Inflammatory macrophage treated with lipopolysaccharide for 4 hours (primary cell): ENCODE measurements at places on chromosomes 3 and 15.

DNA sequence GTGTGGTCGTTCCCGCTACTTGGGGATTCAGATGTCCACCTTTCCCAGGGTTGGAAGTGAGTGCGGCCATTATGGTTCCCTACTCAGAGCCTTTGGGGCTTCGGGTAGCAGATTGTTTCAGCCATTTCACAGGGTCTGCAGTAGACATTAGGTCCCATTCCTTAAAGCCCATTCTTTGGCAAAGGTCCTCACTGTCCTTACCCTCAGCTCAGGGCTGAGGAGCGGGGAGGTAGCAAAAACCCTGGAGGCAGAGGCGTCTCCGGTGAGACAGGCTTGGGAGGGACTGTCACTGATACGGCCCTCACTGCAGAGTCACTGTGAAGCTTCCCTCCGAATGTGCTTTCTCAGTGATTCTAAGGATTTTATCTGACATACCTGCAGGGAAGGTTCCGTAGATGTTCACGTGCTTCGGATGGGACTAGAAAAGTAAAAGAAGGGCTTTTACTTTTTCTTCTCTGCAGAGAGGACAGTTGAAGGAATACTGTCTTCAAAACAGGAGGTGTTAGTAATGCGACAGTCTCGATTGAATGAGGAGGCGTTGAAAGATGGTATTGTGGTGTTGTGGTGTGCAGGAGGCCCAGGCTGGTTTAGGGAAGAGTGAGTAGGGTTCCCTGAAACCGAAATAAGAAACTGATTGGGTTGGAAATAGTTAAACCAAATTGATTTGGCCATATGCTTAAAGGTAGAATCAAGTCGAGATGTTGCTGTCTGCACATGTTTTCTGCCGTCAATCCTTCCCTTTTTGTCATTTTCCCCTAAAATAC lies 630 bp downstream of the ATP6V1A start:
- DNase-seq = peak; percentile 81

- DNase-seq = no peak
These were observed 5.4 kb downstream of the CORO2B start for GRCh38 chr15:68583936-68584755.

DNA sequence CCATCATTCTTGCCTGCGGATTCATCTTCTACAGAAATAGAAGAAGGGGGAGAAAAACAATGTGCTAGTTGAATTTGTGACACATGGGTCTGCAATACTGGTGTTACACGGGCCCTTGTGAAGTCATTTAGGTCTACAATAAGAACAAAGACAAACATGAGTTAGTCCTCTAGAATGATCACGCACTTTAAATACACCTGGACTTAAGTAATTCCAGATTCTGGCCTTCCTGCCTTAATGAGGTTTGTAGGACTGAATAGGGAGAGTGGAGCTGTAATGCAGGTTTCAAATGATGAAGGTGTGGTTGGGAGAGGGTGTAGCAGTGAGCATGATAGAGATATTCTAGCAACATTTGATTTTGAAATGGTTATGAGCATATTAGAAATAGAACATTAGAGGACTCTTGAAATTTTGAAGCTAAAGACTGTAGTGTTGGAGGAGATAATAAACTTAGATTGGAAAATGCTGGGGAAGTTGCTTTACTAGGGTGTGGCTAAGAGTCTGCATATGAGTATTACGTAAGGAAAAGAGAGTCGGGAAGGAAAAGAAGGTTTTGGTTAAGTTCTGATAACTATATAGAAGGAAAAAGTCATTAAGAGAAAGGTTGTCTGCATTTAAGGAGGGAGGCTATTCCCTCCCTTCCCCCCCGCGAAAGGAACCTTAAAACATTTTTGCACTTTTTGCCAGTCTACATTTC lies 606 bp downstream of the EIF2A start:
- DNase-seq = peak; percentile 62

DNA sequence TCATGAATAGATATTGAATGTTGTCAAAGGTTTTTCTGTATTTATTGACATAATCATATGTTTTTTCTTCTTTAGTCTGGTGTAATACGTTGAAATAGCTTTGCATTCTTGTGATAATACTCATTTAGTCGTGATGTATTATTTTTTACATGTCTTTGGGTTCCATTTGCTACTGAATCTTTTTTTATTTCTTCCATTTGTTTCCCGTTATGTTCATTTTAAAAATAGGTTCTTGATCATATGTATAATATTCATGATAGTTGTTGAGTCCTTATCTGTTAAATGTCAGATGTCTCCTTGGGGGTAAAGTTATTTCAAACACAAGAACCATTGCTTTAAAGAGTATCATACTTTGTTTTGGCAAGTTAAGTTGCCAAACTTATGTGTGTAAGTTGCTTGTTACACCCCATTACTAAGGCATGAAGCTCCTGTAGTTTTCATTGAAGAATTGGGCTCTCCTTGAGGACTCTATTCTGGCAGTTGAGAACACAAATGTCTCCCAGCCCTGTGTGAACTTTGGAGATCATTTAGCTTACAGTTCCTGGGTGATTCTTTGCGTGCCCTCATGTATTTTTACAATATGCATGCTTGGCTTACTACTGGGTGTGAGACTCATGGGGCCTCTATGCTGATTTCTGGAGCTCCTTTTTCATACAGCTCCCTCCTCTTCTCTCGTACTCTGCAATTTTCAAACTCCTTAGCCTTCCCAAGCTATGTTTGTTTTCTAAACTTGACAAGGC lies 8.3 kb downstream of the AKAP13 start:
- DNase-seq = no peak

DNA sequence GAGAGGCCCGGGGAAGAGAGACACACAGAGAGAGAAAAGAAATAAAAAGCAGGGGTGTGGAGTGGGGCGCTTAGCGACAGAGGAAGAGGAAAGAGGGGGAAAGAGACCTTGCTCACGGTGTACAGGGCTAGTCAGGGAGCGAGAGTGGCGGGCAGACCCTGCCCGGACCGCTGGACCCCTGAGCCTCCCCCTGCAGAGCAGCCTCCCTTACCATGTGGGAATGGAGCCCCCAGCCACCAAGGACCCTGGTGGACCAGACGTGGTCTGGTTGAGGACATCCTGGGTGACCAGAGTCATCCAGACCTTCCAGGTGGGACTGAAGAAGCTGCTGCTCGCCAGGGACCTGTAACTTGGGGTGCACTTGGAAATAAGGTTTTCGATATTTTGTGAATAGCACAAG lies 129.6 kb downstream of the CHSY1 start:
- DNase-seq = no peak

DNA sequence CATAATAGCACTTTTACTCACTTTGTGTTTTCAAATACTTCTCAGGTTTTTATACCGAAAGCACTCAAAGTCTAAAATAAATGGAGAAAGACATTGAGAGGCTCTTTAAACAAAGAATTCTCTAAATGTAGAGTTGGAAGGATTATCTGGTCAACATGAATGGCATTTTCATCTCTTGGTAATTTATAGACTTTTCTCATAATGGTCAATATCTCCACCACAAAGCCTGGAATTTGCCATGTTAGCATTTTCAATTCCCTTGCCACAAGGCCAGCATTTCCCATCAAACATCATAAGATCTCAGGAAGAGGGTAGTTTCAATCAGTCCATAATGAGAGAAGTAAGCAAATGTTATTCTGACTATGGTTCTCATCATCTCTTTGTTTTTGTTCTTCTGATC lies 293.0 kb downstream of the CADM2 start:
- no peak for DNase-seq

- peak; percentile 48 for DNase-seq
These were observed 371.5 kb upstream of the GOLIM4 start for GRCh38 chr3:168467115-168467714.

GRCh38 chr3:8595695-8596115 lies 48.9 kb downstream of the SSUH2 start:
- no peak for DNase-seq

DNA sequence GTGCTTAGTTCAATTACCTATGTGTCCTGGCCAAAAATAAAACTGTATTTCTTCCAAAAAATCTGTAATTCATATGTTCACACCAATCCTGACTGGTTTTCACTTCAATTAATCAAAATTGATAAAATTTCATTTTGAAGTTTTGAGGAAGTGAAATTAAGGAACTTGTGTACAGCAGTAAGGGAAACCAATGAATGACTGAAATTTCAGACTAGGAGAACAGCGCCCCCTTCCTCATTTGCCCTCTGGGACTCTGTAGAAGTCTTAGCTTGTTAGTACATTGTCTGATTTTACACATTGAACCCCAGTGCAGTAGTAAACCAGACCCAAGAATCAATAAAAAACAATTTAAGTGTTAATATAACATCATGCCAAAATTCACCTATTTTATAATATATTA lies 495.3 kb upstream of the AGTR1 start:
- DNase-seq = no peak

GRCh38 chr15:99087405-99087943 lies 17.4 kb upstream of the SYNM start:
- no peak for DNase-seq
